Right renal pelvis (tissue), 4 donors: ENCODE measurements at places on chromosomes 3 and 15.

DNA sequence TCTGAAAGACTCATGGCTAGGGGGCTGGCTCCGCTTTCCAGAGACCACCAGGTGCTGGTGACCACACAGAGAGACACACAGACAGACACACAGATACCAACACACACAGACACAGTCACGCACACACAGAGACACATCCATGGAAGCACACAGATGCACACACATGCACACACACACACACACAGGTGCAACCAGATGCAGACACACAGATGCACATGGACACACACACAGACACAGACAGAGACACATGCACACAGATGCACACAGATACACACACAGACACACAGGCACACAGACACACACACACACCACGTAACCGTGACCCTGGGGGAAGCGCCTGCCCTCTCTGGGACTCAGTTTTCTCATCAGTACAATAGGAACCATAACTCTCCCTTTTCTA is 132.2 kb downstream of the WNT7A start:
- no peak for DNase-seq

DNA sequence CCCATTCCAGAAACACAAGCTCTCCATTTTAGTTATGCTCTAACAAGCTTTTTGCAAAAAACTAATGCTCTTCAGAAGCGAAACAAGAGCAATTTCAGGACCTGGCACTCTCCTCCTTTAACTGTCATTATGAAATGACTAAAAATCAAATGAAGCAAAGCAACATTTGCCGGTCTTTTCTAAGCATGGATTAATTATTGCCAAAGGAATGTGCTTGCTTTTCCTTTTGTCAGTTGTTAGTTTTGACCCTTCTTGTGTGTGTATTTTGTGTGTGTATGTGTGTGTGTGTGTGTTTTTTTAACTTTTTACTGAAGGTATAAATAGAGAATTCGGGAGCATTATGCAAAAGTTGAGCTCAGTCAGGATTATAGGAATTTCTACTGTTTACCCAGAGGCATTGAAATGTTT is 509.1 kb downstream of the TUSC7 start:
- DNase-seq: no peak

- DNase-seq: no peak
Observed at GRCh38 chr3:34279901-34280300, 481.5 kb downstream of the PDCD6IP start.

DNA sequence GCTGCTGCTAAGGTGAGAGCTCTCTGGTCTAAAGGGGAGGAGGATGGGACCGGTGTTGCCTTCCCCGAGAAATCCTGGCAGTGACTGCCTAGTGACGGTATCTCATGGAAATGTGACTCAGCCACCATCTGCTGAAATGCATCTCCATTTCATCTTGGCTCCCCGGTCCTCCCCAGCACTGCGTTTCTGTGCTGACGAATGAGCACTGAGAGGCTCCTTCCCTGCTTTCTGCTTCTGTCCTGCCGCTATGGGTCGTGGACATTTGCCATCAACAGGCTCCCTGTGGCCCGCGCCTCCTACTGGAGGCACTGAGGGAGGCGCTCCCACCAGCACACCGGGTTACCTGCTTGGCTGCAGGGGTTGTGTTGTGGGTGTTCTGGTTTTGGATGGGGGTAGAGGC is 13.5 kb upstream of the SEC13 start:
- no peak for DNase-seq

GRCh38 chr15:97979140-97979520 is 18.6 kb downstream of the ARRDC4 start:
- DNase-seq: no peak

DNA sequence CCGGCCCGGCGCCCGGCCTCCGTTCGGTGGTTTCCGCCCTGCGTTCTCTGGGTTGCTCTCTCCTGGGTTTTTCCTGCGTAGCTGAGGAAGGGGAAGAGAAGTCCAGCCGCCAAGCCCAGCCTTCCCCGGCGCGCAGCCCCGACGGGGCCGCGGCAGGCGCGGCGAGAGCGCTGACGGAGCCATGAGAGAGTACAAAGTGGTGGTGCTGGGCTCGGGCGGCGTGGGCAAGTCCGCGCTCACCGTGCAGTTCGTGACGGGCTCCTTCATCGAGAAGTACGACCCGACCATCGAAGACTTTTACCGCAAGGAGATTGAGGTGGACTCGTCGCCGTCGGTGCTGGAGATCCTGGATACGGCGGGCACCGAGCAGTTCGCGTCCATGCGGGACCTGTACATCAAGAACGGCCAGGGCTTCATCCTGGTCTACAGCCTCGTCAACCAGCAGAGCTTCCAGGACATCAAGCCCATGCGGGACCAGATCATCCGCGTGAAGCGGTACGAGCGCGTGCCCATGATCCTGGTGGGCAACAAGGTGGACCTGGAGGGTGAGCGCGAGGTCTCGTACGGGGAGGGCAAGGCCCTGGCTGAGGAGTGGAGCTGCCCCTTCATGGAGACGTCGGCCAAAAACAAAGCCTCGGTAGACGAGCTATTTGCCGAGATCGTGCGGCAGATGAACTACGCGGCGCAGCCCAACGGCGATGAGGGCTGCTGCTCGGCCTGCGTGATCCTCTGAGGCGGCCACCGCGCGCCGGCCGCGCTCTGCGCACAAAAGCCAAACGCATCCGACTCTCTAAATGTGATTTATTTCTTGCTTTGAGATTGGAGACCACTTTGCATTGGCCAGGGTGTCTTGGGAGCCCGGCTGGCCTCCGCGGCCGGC is 727 bp downstream of the RAP2B start:
- no peak for DNase-seq
